HCT116 (cell line): ENCODE measurements at places on chromosomes 11 and 22.

- no peak for DNase-seq
Measured at GRCh38 chr11:44755556-44756523, 29.1 kb downstream of the TSPAN18 start.

GRCh38 chr22:44430716-44431115, 67.3 kb downstream of the RTL6 start:
- DNase-seq: no peak

GRCh38 chr11:104956528-104956927, 11.8 kb downstream of the CASP4 start:
- no peak for DNase-seq

DNA sequence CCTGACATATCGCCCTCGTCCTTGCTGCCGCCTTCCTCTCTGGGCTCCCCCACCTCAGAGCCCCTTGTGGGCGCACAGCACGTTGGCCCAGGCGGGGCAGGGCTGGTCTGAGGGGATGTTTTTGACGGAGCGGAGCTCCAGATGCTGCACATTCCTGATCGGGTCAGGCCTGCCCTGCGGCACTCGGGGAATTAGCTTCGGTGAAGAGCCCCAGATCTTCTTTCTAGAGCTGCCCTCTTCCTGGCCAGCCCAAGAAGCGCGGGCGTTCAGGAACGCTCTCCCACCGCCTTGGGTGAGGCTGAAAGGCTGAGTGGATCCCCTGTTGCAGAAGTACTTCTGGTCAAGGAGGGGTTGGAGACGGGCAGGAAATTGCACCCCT, 12.1 kb downstream of the YPEL4 start:
- no peak for DNase-seq

- no peak for DNase-seq
Measured at GRCh38 chr22:49853981-49854831, 562 bp downstream of the ZBED4 start.

DNA sequence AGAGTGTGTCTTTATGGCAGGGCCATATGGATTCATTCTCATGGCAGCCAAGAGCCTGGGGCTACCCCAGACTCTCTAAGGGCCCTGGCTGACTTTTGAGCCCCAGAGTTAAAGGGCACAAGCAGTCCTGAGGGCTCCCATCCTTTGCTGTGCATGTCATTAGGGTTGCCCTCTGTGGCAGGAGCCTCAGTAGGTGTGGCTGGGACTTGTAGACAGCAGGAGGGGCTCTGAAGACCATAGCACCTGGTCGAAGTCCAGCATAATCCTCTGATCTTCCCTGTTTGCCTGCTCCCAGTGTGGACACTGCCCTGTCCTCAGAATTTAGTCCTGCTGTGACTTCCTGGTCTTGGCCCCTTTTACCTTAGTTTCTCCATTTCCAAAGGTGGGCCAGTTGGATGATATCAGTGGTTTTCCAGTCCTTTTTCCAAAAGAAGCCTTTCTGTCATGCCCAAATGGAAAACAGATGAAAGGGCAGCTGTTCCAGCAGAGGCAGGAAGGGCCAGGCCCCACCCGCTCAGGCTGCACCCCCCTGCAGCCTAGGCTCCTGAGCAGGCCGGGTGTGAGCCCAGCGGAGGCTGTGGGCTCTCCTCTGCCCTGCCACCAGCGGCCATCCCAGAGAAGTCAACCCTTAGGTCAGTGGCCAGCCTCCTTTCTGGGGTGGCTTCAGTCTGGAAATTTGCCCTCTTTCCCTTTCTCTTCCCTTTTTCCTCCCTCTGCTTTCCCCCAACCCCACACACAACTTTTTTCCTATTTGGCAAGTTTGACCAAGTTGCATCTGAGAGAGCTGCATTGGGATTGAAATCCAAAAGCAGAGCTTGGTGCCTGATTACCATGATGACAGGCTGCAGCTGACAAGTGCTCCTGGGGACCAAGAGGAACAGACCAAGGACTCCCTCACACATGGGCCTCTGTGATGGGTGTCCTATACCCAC, 32.8 kb upstream of the SUSD2 start:
- DNase-seq: no peak

- no peak for DNase-seq
Measured at GRCh38 chr11:66546368-66546965, at the start of gene ACTN3. Gene ACTN3 (plus strand): TSS chr11:66546903. CDS start chr11:66546938, 35 bp downstream.

DNA sequence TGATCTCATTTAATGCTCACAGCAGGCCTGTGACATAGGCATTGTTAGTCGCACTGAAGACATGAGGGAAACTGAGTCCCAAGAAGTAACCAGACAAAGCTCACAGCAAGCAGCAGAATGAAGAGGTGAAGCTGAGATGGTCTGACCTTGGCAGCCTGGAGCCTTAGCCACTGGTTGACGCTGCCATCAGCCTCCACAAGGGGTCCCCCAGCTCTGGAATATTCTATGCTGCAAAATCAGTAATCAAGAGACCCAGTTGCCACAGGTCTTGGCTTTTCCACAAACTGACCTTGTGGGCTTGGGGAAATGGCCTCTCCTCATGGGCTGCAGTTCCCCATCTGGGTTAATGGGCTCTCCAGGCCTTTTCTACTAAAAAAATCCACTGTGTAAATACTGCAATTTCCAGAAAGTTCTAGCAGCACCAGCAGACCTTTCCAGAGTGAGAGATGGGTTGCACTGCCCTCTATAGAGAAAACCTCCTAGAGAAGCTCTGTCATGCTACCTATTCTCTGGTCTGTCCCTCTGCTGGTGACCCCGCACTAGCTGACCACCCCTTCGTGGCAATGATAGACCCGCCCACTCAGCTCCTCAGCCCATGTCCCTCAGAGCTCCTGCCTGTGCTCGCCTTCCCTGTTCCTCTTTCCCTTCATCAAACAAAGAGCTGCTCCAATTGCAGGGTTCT, 22.6 kb upstream of the ISX start:
- DNase-seq: no peak

DNA sequence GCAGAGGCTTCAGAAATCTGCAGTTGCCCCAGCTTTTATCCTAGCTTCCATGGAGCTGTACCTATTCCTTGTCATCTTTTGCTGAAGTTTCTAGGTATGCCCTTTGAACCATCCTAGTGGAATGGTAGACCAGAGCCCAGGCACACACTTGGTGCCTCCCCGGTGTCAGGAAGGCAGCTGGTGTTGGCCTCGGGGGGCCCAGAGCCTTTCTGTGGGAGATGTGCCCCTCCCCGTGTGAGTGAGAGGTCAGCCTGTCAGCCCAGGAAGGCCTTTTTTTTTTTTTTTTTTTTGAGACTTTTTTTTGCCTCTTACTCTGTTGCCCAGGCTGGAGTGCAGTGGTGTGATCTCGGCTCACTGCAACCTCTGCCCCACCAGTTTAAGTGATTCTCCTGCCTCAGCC, 58.4 kb downstream of the MED15 start:
- no peak for DNase-seq

- DNase-seq: no peak
Measured at GRCh38 chr11:10917802-10918201, 59.9 kb upstream of the ZBED5 start.

DNA sequence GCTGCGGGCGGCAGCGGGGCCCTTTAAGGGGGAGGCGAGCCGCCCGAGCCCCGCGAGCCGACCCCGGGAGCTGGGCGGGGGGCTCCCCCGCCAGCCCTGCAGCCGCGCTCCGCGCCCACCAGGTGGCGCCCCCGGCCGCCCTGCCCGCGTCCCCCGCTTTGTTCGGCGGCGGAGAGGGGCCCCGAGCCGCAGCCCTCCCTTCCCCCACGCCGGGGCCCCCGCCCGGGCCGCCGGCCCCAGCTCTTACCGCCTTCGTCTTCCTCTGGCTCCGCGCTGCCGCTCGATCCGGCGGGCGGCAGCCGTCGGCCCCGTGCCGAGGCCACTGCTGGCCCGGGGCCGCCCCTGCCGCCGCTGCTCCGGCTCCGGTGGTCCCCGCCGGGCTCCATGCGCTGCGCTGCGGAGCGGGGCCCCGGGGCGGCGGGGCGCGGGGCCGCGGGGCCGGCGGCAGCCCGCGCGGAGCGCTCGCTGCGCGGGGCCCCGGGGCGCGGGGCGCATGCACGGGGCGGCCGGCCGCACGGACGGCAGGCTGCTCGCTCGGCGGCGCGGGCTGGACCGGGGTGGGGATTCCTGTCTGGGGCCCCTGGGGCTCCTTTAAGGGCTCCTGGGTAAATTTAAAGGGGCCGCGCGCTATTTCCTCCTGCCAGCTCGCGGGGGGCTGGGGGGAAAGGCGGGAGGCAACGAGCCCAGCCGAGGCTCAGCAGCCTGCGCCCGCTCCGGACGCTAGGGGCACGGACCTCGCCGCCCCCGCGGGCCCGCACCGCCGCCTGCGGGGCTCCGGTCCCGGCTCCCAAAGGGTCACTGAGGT, at the start of gene ZFTA:
TSS of gene ZFTA (minus strand) at position 539 of the 805 bp plus-strand sequence. CDS start at position 386, 153 bp downstream.
- DNase-seq: no peak

DNA sequence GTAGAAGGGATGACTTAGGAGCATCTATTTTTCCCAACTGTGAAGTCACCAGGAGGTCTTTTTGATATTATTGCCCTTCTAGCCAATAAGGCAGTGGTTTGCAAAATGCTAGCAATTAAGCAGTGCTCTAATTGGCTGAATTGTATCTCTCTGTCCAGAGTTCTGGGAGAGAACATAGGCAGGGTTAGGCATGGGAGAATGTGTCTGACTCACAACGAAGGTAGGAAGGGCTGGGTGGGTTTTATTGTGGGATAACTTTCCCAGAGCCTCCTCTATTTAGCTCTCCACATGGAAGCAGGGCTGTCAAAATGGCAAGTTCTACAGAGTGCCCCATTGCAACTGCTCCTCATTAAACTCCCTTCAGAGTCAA, 415.9 kb upstream of the CADM1 start:
- DNase-seq: no peak

DNA sequence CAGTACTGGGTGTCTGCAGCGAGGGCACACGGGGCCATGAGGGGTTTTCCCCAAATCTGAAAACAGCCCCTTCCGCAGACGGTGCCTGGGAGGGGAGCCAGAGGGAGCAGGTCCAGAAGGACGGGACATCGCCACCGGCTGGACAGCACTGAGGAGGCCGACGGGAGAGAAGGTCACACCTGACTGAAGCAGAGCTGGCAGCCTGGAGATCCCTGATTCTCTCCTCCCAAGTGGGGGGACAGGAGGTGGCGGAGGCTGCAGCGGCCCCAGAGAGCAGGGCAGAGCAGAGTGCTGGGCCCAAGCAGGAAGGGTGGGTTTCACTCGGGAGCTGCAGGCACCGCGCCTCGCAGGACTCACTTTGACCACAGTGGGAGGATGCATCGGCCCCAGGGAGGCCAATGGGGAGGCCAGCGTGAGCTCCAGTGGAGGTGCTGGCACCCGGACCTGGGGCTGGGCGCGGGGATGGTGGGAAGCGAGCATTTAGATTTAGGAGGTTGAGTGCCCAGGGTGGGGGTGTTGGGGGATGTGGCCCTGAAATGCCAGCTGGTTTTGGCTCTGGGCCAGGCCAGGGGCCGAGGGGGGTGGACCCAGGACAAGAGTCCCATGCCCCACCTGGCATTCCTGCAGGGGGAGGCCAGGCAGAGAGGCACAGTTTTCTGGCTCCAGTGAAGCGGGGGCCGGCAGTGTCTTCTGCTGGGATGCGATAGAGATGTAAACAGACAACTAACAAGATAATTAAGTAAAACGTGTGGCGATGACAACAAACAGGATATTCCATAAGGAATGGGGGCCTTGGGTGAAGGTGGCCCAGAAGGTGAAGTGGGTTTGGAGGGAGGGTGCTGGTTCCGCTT, 92.3 kb upstream of the FGF3 start:
- no peak for DNase-seq

DNA sequence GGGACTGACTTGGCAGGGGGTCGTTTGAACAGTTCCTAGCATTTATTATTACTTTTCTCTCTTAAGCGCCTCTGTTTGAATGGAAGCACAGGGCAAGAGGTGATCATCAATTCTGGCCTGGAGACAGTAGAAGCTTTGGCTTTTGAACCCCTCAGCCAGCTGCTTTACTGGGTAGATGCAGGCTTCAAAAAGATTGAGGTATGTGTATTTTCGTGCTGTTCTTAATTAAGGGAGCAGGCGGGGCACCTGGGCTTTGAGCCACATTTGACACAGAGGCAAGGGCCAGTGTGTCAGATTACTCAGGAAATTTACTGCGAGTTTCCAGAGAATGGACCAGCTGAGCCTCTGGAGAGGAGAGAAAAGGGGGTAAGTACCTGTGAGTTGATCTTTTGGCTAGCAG, 102.4 kb upstream of the SORL1-AS1 start:
- no peak for DNase-seq

GRCh38 chr22:26127556-26127955, 41.7 kb upstream of the SEZ6L start:
- no peak for DNase-seq

DNA sequence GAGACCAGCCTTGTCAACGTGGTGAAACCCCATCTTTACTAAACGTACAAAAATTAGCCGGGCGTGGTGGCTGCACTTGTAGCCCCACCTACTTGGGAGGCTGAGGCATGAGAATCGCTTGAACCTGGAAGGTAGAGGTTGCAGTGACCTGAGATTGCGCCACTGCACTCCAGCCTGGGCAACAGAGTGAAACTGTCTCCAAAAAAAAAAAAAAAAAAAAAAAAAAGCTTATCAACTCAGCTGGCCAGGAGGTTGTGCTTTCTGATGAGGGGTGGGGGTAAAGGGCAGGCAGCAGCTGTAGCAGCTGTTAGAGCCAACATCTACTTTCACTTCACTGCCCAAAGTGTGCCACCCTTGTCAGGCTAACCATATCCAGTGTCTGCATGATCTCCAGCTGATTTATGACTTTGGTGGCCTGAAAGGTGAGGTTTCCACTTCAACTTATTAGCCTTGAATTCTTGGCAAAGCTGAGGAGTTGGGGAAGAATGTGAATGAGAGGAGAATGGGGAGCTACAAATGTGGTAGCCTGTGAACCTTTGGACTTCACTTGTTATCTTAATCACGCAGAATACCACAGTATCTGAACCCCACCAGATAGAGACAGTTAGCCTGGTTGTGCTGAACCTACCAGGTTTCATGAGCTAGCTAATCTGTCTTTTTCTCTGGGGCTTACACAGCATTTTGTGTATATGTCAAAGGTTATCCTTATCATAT, 19.6 kb downstream of the RNF121 start:
- no peak for DNase-seq

GRCh38 chr11:1112351-1113191, 37.9 kb downstream of the MUC2 start:
- no peak for DNase-seq

DNA sequence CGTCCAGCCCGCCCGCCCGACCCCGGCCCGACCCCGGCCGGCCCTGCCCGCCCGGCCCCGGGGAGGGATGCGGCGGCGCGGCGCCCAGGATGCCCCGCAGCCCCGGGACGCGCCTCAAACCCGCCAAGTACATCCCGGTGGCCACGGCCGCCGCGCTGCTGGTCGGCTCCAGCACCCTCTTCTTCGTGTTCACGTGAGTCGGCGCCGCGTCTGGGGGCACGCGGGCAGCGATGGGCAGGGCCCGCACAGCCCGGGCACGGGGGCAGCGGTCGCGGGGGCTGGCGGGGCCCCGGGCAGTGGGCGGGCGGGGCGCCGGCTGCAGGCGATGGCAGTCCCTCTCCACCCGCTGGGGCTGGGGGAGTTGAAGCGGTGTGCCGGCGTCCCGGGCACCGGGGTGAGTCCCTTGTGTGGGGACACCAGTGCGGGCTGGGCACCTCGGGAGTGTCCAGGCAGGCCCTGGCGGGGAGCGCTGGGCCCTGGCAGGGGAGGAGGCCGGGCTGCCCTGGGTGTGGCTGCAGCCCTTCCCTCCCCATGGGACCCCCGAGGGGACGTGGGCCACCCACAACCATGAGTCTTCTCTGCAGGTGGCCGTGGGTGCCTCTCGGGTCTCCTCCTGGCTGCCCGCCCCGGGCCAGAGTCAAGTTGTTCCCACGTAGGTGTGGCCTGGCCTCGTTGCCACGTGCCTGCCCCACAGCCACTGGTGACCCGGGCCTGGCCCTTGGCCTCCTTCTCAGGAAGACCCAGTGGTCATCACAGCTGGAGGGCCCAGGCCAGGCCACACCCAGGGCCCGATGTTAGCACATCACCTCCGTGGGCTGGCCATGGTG, 468 bp downstream of the ZDHHC8 start:
- no peak for DNase-seq

- DNase-seq: no peak
Measured at GRCh38 chr11:134611537-134611936, 199.5 kb upstream of the B3GAT1 start.

- no peak for DNase-seq
Measured at GRCh38 chr11:125470355-125470754, 25.7 kb downstream of the FEZ1 start.
